NCI-H1436 treated with DMSO at 0.1 percent for 48 hours (cell line): ENCODE measurements at places on chromosomes 13 and 19.

DNA sequence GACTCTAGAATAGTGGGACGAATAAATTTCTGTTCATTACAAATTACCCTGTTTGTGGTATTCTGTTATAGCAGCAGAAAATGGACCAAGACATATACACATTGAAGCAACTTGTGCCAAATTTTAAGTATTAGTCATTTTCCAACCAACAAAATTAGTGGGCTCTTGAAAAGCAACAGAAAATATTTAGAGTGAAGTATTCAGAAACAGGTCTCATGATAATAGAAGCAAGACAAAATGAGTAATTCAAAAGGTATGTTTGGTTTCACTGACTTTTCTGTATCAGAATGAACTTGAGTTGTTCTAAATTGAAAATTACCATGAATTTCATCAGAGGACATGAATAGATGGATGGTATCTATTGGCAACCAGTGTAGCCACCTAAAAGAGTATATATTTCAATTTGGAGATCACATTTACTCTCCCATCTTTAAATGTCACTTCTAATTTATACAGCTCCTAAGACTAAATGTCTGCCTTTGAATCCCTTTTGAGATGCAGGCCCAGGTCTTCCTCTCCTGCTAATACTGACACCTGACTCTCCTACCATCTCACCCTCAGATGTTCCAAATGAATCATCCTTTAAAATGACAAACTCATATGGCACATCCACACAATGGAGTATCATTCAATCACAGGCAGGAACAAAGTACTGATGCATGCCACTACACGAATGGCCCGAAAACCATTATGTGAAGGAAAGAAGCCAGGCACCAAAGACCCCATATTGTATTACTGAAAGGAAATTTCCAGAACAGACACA, 40.7 kb upstream of the DOCK9 start:
- DNase-seq, result no peak

DNA sequence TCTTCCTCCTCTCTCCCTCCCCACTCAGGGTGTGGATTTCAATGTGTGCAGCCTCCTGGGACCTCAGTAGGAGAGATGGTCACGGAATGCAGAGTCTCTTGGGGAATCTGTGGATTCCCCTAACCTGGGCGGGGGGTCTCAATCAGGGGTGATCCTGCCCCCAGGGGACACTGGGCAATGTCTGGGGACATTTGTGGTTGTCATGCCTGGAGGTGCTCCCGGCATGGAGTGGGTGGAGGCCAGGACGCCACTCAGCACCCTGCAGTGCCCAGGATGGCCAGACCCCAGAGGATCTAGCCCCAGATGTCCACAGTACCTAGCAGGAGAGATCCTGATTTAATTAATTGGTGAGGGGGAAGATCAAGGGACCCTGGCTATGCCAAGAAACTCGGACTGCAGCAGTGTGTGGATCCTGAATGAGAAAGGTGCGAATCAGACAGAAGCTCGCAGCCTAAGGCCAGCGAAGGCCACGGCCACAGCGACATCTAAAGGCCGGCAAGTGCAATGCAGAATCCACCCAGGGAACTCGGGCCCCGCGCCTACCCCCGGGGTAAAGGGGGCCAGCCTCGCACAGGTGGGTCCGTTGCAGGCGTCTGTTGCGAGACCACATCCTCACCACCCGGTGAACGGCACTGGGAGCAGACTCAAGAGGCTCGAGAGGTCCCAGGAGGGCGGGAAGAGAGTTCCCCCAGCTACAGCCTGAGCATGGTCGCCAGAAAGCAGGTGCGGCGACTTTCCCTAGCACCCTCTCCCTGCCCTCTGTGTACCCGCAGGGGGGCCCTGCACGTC, 88.8 kb downstream of the GNG7 start:
- no peak for DNase-seq

- DNase-seq, result no peak
Measured at GRCh38 chr19:44517146-44517545, 12.3 kb downstream of the CEACAM20 start.

DNA sequence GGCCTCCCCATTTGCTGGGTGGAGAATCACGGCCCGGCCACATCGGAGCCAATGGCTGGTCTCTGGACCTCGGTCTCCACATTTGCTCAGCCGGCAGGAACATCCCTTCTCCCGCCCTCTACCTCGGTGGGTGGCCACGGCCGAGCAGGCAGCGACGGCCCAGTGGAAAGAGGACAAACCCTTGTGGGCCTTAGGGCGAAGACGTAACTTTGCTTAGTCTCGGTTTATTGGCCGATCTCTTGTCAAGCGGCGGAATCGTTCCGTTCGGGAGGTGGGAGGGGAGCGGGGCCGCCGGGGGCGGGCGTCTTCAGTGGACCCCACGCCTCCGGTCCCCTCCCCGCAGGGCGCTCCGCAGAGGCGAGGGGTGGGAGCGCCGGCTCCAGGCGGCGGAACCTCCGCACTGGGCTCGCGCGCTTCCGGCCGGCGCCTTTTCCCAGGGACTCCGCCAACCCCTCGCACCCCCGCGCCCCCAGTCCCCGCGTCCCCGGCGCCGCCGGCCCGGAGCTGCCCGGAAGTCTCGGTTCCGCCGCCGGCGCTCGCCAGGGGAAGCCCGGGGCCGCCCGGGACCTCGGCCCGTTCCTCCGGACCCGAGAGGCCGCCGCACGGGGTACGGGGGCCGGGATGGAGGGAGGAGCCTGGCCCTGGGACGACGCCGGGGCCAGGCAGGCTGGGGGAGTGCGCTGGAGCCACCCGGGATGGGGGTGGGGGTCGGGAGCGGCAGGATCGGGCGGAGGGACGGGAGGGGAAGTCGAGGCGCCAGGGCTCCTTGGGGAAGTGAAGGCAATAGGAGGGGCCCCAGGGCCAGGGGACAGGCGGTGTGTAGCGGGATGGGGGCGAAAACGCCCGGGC, at the start of gene ZNF580:
Gene ZNF580, plus strand, starts transcription at position 426 of the 849 bp plus-strand sequence. CDS start 1,507 bp downstream, outside the sequence.
- DNase-seq, result no peak

DNA sequence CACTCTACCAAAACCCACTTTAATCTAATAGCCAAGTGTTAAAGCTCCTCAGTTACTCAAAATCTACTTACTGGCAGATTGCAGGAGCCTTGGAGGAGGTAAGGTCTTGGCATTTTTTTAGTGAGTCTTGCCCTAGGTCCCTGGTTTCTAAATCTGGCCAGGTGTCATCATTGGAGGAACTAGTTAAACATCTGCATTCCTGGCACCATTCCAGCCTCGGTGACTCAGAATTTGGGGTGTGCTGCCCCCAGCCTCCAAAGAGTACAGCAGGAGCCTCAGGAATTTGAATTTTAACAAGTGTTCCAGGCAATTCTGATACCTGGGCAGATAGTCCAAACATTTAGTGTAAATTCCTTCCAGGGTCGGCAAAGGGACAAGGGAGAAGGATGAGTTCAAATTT, 37.4 kb downstream of the KLF5 start:
- no peak for DNase-seq

- no peak for DNase-seq
Measured at GRCh38 chr13:114096031-114096485, 36.4 kb downstream of the RASA3 start.

GRCh38 chr13:50106559-50106958, 91.3 kb downstream of the KCNRG start:
- DNase-seq, result no peak

DNA sequence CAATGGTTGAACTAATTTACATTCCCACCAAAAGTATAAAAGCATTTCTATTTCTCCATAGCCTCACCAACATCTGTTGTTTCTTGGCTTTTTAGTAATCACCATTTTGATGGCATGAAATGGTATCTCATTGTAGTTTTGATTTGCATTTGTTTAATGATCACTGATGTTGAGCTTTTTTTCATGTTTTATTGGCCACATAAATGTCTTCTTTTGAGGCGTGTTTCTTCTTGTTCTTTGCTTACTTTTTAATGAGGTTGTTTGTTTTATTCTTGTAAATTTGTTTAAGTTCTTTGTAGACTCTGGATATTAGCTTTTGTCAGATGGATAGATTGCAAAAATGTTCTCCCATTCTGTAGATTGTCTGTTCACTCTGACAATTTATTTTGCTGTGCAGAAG, 28.2 kb downstream of the ZNF714 start:
- DNase-seq, result no peak

GRCh38 chr13:93853912-93854311, 625.6 kb downstream of the DCT start:
- DNase-seq, result no peak

- DNase-seq, result no peak
Measured at GRCh38 chr19:1322198-1322981, 36.7 kb downstream of the EFNA2 start.

- DNase-seq, result no peak
Measured at GRCh38 chr13:41827507-41828213, 133.2 kb downstream of the VWA8 start.

DNA sequence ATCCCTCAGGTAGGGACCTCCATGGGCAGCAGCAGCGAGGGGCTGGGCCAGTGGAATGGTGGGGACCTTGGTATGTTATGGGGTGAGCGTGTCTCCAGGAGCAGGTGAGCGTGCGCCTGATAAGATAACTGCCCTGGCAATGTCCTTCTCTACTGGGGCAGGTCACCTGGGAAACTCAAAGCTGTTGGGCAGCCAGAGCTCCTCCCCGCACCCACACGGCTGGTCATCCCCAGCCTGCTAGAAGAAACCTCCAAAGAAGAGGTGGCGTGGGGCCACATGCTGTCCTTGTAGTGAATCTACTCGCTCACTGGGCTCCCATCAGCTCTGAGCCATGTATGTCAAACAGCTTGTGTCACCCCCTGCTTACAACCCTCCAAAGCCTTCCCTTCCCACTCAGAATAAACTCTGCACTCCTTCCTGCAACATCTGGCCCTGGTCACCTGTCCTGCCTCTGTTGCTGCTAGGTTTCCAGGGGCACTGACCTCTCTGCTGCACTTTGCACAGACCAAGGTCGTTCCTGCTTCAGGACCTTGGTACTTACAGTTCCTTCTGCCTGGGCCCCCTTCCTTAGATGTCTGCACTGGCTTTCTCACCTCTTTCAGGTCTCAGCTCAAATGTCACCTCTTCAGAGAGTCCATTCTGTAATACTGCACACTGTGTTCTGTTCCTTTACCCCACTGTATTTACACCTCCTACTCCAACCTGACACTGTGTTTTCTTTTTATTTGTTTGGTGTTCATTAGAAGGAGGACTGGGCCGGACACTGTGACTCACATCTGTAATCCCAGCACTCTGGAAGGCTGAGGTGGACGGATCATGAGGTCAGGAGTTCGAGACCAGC, 1.8 kb upstream of the ATP4A start:
- DNase-seq, result no peak

DNA sequence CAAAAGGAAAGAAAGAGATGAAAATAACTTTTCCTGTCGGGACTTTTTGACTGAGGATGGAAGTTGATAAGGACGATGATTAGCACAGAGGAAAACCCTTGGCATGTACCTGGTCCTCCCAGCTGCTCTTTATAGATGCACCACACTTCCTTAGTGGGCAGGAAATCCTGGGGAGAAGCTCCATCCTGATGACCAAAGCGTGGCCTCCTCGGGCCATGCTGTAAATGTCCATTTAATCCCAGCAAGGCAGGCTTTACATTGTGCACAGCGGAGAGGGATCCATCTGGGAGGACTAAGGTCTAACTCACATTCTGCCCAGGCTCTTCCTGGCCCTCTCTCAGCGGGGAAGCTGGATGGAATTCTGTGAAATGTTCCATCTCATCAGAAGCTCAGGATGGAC, 113.5 kb downstream of the COL4A2 start:
- no peak for DNase-seq

GRCh38 chr19:3176715-3177501, 1.7 kb upstream of the S1PR4 start:
- no peak for DNase-seq

DNA sequence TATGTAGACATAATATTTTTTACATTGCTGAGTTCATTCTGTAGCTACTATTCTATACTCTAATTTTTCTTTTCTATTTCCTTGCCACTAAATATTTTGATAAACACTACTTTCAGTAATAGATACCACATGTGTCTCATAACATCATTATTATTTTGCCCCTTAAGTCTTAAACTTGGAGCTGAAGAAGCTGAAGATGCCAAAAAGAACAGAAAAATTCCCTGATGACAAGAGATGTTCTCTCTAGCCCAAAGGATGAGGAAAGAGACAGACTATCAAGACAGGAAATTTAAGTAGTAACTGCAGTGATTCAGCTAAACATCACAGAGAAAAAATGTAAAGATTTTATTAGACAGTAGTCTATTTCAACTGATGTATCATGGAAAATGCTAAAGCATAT, 322.0 kb upstream of the KLHL1 start:
- DNase-seq, result no peak

DNA sequence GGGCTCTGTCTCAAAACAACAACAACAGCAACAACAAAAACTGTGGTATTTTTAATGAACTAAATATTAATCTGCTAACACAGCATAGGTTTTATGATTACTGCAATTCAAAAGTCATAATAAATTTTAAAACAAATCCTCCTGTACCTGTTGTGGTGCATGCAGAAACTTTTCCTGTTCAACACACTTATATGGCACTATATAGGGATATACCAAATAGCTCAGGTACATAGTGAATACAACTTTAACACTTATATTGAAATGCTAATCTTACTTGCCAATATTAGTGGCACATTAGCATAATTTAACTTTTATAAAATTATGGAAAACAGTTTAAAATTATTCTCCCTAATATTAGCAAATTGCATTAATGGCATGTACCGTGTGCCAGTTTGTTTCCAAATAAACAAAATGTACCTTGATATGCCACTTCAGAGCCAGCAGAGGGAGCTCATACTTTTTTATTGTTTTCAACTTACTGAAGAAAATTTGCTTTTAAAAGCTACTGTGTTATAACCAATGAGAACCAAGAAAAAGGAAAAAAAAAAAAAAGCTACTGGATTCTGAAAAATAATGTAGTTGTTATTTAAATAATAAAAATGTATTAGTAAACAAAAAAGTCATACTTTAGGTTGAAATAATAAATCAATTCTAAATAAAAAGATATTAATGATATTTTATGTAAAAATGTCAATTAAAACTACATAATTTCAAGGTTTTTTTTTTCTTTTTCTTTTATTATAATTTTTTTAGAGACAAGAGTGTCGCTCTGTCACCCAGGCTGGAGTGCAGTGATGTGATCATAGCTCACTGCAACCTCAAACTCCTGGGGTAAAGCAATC, 18.0 kb upstream of the RBM26 start:
- no peak for DNase-seq

DNA sequence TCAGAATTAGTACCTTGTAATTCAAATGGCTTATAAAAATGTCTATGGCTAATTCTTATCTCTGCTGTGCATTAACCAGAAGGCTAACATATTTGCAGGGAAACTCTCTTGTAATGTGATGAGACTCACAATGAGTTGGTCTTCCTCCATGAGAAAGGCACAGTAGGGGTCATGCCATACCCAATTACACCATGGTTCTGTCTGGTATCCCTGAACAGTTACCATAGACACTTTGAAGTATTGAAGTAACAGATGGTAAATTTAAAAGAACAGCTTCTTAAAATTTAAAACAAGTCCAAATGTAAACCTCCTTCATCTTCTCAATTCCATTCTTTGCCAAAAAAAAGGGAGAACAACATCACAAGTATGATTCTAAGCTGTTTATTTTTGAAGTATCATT, 22.6 kb upstream of the SLAIN1 start:
- no peak for DNase-seq

GRCh38 chr19:14519860-14520407, 1.7 kb upstream of the DNAJB1 start:
- DNase-seq, result no peak

- DNase-seq, result no peak
Measured at GRCh38 chr19:35856546-35857149, at the start of gene KIRREL2. KIRREL2 (plus strand) TSS chr19:35856911; CDS start chr19:35857120, 209 bp downstream.
